Liver (tissue), 10 donors: ENCODE measurements at places on chromosomes 4 and X. TPM values are rescaled to one million over a fixed set of nuclear protein-coding genes. Genes with fewer than 3 reads are reported as not detected.

Gene FAAH2
- total RNA-seq = 4.0 TPM

DNA sequence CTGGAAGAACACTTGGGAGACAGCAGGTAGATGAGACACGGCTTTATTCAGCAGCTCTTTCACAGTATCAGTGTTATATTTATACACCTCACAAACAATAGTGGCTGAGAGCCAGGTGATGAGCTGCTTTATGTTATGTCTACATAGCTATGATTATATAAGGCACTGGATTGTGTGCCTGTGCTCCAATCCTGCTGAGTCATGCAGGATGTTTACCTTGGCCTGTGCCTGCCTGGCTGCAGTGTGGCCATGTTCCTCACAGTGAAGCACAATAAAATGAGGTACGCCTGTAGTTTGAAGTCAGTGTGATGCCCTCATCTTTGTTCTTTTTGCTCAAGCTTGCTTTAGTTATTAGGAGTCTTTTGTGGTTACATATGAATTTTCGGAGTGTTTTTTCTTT lies 31.3 kb downstream of the CXCL13 start:
- DNase-seq = no peak
- H3K4me1 ChIP-seq = peaks cover 13% of the 10 kb centered on the region
- no peaks in the 10 kb centered on the region for H3K36me3 ChIP-seq
- no peak overlapping the region for H3K4me3 ChIP-seq
- H3K27ac ChIP-seq = no peak overlapping the region

Gene WAS
- total RNA-seq = 5.1 TPM

- H3K27ac ChIP-seq = no peak overlapping the region
- no peaks in the 10 kb centered on the region for H3K4me1 ChIP-seq
- H3K36me3 ChIP-seq = no peaks in the 10 kb centered on the region
- no peak overlapping the region for H3K4me3 ChIP-seq
- no peaks in the 10 kb centered on the region for H3K27me3 ChIP-seq
- no peak for DNase-seq
Observed at GRCh38 chr4:72352711-72353110, 216.3 kb downstream of the ADAMTS3 start.
